ENCODE measurements at places on chromosomes 3 and 15.

GRCh38 chr3:60652829-60653228 is 598.4 kb downstream of the FHIT start:
- no peak for DNase-seq

DNA sequence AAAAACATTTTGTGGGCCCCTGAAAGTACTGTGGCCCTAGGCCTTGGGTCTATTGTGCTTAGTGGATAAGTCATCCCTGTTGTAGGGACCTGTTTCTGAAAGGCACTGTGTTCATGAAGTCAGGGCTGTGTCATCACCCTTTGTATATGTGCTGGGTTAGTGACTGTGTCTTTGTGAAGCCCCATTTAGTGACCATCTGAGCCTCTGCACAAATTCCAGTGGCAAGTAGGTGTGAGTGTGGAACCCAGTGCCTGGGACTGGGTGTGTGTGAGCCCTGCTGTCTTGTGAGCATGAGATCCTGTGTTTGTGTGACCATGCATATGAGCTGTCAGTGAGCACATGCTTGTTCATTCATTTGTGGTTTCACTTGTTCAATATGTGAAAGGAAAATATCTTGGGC is 1.2 kb upstream of the HYAL1 start:
- no peak for DNase-seq

DNA sequence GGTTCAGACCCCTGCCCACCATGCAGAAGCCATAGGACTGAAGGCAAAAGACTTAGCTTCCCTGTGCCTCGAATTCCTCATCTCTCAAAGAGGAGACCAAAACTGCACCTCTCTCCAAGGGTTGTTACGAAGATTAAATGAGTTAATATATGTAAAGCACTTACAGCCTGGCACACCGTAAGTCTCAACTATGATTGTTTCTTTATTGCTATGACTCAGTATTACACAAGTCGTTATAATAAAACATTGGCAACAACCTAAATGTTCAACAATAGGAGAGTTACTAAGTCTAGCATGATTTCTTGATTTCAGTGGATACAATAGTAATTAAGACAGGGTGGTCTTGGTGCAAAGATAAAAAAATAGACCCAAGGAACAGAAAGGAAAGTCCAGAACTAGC is 19.6 kb upstream of the FGD5 start:
- DNase-seq: no peak

DNA sequence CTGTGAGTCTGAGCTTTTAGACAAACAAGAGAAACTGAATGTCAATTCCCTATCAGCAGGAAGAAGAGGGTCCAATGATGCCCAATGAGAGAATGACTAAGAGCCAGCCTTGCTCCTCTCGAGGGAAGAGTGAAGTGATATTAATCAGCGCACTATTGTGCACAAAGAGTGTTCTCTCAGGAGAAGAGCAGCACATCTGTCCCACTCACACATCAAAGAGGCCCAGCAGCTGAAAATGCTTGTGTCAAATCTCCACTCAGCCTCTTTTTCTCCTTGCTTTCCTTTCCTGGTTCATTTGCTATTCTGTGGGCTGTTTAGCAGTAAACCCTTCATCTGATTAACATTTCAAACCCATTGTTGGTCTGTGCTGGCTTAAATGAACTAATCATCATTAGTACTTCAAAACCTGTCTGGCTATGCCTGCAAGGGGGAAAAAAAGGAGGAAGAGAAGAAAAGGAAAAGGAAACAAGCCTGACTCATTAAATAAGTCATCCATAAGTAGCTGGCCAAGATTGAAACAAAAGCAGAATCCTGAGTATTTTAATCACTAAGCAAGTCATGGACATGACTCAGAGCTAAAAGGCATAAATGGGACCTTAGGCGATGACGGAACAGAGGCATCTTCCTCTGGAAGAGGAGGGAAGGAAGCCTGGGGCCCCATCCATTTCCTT is 912.7 kb downstream of the TUSC7 start:
- DNase-seq: no peak

- DNase-seq: no peak
These were observed 243.1 kb downstream of the TLE3 start for GRCh38 chr15:69854521-69855181.

- no peak for DNase-seq
These were observed 5.9 kb upstream of the DNAJB8 start for GRCh38 chr3:128472449-128473179.

DNA sequence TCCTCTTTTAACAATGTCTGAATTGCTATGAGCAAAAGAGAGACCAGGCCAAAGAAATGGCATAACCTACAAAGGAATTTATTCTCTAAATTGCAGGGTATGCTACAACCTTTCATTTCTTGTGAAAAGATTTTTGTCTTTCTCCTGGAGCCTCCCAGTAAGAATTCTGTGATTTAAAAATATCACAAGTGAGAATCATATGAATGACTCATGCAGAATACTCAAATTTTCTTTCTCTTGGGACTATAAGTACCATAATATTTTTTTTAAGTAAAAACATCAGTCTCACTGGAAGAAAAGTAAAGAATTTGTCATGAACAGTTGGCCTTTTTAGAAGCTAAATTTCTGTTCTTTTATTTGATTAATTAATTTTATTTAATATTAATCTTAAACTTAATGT is 26.3 kb downstream of the SYNPR start:
- no peak for DNase-seq

GRCh38 chr3:90016555-90016954 is 909.1 kb downstream of the EPHA3 start:
- no peak for DNase-seq

GRCh38 chr3:12613250-12613649 is 50.7 kb downstream of the RAF1 start:
- no peak for DNase-seq

DNA sequence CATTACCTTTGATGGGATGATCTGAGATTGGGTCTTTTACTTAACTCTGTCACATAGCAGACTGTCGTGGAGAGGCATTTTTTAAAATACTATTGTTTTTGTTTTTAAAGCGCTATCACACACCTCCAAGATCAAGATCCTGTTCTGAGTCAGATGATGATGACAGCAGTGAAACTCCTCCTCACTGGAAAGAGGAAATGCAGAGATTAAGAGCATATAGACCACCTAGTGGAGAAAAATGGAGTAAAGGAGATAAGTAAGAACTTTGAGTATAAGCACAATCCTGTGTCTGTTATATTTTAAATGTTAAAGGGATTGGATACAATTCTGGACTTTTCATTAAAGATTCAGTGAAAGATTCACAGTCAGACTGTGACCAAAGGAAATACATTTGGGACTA is 18.4 kb upstream of the ZBTB47 start:
- no peak for DNase-seq

- DNase-seq: no peak
These were observed 835 bp upstream of the GMPPB start for GRCh38 chr3:49724586-49724985.

Measured in activated CD8-positive, alpha-beta memory T cell treated with anti-CD3 and anti-CD28 coated beads for 4 hours (primary cell).